ENCODE measurements at places on chromosomes 12 and 14.

- DNase-seq: no peak
Measured at GRCh38 chr12:116990971-116991966, 80.5 kb downstream of the FBXW8 start.

- no peak for DNase-seq
Measured at GRCh38 chr12:16070113-16070512, 159.0 kb downstream of the DERA start.

- no peak for DNase-seq
Measured at GRCh38 chr14:74784634-74785033, 21.5 kb downstream of the YLPM1 start.

- DNase-seq: no peak
Measured at GRCh38 chr12:12441843-12442461, 85.1 kb downstream of the BORCS5 start.

DNA sequence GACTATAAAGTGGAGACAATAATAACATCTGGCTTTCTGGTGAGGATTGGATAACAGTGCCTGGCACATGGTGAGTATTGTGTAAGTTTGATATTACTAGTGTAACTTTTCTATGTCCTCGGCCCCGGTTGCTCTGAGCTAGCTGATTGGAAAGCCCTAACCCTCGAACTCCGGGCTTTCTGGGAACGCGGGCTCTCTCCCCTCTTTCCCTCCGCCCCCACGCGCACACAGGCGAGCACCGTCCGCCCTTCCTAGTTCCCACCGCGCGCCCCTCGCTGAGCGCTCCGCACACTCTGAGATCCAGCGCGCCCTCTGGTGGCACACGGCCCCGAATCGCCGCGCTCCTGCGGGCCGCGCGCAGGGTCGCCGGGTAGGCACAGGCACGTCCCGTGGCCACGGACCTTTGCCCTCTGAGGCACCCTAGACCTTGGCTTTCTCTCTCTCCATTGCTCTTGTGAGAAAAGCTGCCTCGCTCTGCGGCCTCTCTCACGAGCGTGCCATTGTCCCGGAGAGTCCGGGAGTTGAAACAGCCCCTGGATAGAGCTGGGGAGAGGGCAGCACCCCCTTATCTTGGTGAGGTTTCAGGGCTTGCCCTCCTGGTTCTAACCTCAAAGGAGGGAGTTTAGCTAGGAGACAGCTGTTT is 23.2 kb upstream of the ESRRB start:
- peak; percentile 20 for DNase-seq

GRCh38 chr14:26128931-26129671 is 468.7 kb downstream of the NOVA1 start:
- DNase-seq: no peak
